ENCODE measurements at places on chromosomes 13 and 19. TPM values are rescaled to one million over a fixed set of nuclear protein-coding genes. Genes with fewer than 3 reads are reported as not detected.

FPR1 gene
- 0.46 TPM for total RNA-seq

DNA sequence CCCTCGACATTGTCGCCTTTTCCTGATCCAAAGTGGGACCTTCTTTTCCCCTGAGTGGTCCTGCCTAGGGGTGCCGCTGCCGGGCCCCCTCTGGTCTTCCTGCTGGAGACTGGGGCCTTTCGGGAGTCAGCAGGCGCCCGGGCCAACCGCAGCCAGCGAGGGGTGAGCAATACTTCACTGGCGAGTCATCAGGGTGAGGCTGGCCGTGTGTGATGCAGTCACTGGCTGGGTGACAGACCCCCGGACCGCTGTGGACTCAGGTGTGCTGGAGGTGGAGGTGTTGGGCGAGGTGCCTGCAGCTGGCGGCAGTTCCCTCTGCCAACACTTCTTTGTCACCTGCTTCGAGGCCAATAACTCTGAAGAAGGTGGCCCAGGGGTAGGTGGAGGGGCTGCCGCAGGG is 1.5 kb upstream of the CGB5 start:
- DNase-seq = peak; percentile 80
- H3K27me3 ChIP-seq = no peaks in the 10 kb centered on the region
- no peak overlapping the region for H3K4me3 ChIP-seq
- no peak overlapping the region for H3K27ac ChIP-seq
- H3K36me3 ChIP-seq = no peaks in the 10 kb centered on the region

DNA sequence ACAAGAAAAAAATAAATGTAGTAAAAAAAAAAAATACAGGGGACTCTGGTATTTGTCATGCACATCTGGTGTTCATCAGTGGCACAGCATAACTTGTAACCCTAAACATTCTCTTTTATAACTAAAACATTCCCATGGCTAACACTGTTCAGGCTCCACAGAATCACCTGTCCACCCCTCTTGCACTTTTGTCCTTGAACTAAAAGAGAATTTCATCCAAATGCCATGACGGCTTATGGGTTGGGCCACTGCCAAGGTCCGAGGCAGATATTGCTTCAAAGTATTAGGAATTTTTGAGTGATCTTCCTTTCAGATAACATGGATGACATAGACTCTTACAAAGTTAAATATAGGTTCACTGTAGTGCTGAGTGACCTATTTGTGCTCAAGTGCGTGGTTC is 25.7 kb upstream of the SERP2 start:
- no peak overlapping the region for H3K27ac ChIP-seq
- H3K4me3 ChIP-seq = no peak overlapping the region
- no peaks in the 10 kb centered on the region for H3K36me3 ChIP-seq
- H3K27me3 ChIP-seq = no peaks in the 10 kb centered on the region
- H3K4me1 ChIP-seq = no peaks in the 10 kb centered on the region

- no peak overlapping the region for H3K27ac ChIP-seq
- no peaks in the 10 kb centered on the region for H3K36me3 ChIP-seq
- no peaks in the 10 kb centered on the region for H3K27me3 ChIP-seq
- H3K4me3 ChIP-seq = no peak overlapping the region
- no peaks in the 10 kb centered on the region for H3K4me1 ChIP-seq
Observed at GRCh38 chr19:30881281-30881680, 468.0 kb downstream of the TSHZ3 start.

DNA sequence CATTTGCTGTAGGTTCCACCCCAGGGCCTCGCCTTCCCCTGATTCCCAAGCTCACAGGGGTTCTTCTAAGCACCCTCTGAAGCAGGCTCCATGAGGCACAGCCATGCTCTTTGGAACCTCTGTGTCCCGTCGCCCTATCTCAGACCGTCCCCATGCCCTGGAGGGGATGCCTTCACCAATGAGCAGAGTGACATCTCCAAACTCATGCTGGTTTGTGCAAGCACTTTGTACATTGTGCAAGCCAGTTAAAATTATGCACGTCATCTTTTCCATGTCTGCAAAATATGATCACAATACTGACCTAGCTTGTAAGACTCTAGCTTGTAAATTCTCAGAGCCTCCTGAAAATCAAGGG is 46.5 kb upstream of the RAP2A start:
- no peaks in the 10 kb centered on the region for H3K4me1 ChIP-seq
- no peaks in the 10 kb centered on the region for H3K36me3 ChIP-seq
- no peak for DNase-seq
- H3K4me3 ChIP-seq = no peak overlapping the region
- H3K27ac ChIP-seq = no peak overlapping the region
- H3K27me3 ChIP-seq = no peaks in the 10 kb centered on the region

LRG1 gene
- 0.51 TPM for total RNA-seq

GRCh38 chr13:94602467-94602866 is 810 bp downstream of the GPR180 start:
- peaks cover 9% of the 10 kb centered on the region for H3K4me1 ChIP-seq
- H3K27ac ChIP-seq = peak overlapping the region; percentile 40
- H3K36me3 ChIP-seq = peaks cover 10% of the 10 kb centered on the region

DNA sequence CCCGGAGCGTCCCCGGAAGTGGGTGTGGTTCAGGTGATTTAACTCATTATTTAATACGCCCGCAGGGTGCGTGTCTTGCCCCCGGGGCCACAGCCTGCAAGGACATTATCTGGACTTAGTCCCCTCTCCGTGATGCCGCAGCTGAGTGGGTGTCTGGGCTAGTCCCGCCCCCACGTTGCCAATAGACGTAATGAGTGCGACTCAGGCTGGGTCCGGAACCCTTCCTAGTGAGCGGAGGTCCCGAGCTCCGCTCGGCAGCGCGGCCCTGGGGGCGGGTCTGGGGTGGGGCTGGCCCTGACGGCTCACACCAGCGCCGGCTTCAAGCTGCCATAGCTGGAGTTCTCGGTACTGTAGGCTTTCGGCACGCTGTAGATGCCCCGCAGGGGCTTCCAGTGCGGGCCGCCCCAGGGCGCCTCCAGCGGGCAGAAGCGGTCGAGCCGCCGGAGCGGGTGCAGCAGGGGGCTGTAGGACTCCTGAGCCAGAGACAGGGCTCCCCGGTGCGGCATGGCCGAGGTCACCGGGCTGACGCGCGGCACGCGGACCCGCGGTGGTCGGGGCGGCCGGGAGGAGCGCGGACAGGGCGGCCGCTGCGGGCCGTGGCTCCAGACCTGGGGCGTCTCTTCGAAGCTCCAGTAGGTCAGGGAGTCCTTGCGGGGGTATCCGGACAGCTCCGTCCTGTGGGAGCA is 918 bp upstream of the LHB start:
- DNase-seq = peak; percentile 59
- peak overlapping the region; percentile 60 for H3K4me3 ChIP-seq
- H3K27ac ChIP-seq = no peak overlapping the region
- peaks cover 10% of the 10 kb centered on the region for H3K4me1 ChIP-seq

DNA sequence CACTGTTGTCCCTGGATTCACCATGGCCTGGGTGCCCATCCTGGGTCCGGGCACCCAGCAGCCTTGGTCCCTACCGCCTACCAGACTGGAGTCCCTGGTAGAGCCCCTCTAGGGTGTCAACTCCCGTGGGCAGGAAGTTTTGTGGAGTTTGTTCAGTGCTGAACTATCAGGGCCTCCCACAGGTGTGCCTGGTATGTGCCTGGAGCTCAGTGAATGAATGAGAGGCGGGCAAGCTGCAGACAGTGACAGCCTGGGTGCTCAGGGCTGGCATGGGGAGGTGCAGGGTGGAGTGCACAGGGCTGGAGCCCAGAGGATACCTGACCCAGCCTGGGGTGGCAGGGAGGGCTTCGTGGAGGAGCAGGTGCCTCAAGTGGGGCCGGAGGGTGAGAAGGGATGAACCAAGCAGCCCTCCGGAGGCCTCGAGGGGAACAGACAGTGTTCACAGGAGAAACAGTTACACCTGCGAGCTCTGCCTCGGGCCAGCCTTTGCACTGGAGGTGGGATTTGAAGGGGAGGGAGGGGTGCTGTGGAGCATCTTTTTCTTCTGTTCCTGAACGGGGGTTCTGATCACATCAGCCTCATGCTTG is 29.6 kb downstream of the PAK4 start:
- no peak overlapping the region for H3K4me3 ChIP-seq
- no peak for DNase-seq
- H3K36me3 ChIP-seq = no peaks in the 10 kb centered on the region
- H3K27me3 ChIP-seq = no peaks in the 10 kb centered on the region

AMH gene
- total RNA-seq = 7.7 TPM

ZNF433 gene
- 7.8 TPM for total RNA-seq

DNA sequence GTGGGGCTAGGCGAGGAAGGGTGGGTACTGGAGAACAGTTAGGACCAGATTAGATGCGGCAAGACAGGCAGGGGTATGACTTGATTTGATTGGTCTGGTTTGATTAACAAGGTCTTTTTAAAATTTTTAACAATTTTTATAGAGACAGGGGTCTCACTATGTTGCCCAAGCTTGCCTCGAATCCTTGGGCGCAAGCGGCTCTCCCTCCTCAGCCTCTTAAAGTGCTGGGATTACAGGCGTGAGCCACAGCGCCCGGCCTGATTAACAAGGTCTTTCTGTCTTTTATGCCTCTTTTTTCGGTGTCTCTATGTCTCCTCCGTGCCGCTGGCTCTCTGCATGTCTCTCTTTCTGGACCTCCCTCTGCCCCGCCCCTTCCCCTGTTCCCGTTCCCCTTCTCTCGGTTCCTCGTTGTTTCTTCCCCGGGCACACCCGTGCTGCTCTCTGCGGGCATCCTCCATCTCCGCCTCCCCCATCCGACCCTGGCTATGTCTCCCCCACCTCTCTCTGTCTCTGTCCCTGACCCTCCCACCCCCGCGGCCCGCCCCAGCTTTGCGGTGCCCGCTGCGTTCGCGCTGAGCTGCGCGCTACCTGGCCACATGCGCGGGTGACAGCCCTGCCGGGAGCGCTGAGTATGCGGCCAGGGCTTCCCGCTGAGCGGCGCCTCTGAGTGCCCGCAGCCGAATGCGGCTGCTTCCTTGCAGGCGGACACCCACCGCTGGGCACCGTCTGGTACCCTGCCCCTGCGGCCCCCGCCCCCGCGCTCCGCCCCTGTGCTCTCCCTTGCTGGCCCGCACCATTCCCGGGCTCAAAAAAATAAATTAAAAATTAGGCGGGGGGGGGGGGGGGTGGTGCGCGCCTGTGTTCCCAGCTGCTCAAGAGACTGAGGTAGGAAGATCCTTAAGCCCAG is 8.1 kb upstream of the SDHAF1 start:
- no peaks in the 10 kb centered on the region for H3K36me3 ChIP-seq
- no peak overlapping the region for H3K27ac ChIP-seq
- no peaks in the 10 kb centered on the region for H3K27me3 ChIP-seq

DNA sequence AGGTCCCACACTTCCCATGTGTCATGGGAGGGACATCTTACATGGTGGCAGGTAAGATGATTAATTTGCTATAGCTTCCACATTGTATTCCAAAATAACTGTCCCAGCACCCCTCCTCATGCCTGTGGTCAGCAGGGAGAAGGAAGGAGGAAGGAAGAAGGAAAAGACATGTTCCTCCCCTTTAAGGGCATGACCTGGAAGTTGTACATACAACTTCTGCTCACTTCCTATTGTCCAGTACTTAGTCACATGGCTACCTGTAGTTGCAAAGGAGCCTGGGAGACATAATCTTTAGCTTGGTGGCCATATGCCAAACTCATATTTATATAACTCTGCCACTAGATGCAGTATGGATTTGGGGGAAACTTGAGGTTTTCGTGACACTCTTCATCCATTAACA is 17.6 kb upstream of the CASP14 start:
- H3K27me3 ChIP-seq = no peaks in the 10 kb centered on the region
- peaks cover 6% of the 10 kb centered on the region for H3K4me1 ChIP-seq
- H3K27ac ChIP-seq = no peak overlapping the region
- no peak for DNase-seq
- H3K36me3 ChIP-seq = no peaks in the 10 kb centered on the region

GRCh38 chr19:8192221-8192820 is 16.8 kb upstream of the CERS4 start:
- H3K4me1 ChIP-seq = no peaks in the 10 kb centered on the region
- H3K4me3 ChIP-seq = no peak overlapping the region
- no peak for DNase-seq
- no peaks in the 10 kb centered on the region for H3K27me3 ChIP-seq
- H3K36me3 ChIP-seq = no peaks in the 10 kb centered on the region

EXOSC5 gene
- total RNA-seq = 40.8 TPM

GRCh38 chr19:7550987-7551761 is 15.7 kb downstream of the PNPLA6 start:
- H3K27ac ChIP-seq = no peak overlapping the region
- H3K36me3 ChIP-seq = peaks cover 34% of the 10 kb centered on the region
- H3K4me1 ChIP-seq = no peaks in the 10 kb centered on the region
- H3K4me3 ChIP-seq = no peak overlapping the region

DNA sequence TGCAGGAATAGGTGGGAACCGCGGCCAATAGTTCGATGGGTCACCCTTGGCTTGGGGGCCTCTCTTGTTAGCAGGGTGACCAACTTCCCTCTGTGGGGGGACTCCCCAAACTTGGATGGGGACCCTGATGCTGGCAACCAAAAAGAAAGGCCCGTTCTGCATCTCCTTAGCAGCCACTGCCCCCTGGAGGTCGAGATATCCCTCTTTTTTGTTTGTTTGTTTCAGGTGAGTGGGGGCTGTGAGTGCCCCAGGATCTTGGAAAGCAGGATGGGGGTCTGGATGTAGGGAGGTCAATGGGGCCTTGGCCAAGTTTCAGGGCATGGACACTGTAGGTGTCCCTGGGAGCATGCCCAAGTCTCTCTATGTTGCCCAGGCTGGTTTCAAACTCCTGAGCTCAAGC is 7.7 kb upstream of the CRTC1 start:
- DNase-seq = peak; percentile 13
- H3K4me1 ChIP-seq = peaks cover 17% of the 10 kb centered on the region
- H3K27me3 ChIP-seq = no peaks in the 10 kb centered on the region
- no peak overlapping the region for H3K4me3 ChIP-seq
- H3K36me3 ChIP-seq = no peaks in the 10 kb centered on the region
- H3K27ac ChIP-seq = no peak overlapping the region

DNA sequence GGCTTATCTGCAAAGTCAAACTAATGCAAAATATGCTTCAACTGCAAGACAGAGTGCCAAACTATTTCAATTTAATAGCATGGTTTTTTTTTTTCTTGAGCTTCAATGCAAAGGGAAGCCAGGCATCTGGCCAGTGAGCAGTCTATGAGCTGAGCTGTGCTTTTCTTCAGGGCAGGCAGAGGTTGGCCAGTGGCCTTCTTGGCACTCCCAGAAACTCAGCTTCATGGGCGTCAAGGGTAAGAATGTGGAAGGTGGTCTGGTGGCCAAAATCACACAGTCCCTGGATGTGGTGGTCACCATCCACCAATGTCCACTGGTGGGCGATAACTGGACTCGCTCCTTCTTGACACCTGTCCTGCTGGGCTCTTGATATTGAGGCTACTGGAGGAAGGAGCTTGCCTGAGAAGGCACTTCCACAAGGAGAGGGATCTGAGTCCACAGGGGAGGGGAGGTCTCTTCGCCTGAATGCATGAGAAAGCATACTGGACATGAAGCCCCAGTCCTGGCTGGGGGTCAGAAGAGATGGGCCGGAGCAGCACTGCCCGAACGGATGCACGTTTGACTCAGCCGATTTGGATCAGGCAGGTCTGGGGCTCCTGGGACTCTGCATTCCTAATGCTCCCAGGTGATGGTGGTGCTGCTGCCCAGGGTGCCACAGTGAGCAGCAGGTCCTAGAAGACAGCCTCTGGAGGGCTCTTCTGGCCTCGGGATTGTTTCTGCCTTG is 17.1 kb downstream of the COL4A2 start:
- H3K4me3 ChIP-seq = no peak overlapping the region
- H3K27me3 ChIP-seq = no peaks in the 10 kb centered on the region
- H3K27ac ChIP-seq = no peak overlapping the region
- H3K4me1 ChIP-seq = peaks cover 32% of the 10 kb centered on the region
- H3K36me3 ChIP-seq = no peaks in the 10 kb centered on the region

VSIG10L gene
- 3.5 TPM for total RNA-seq
